ENCODE measurements at places on chromosomes 12 and 14. TPM values are rescaled to one million over a fixed set of nuclear protein-coding genes. Genes with fewer than 3 reads are reported as not detected.
A peak's percentile ranks its signal among the peaks of the same experiment; 100 is the strongest.

GRCh38 chr12:112868459-112869041 lies 38.2 kb upstream of the OAS1 start:
- no peak overlapping the region for H3K27ac ChIP-seq
- no peaks in the 10 kb centered on the region for H3K4me1 ChIP-seq
- H3K4me3 ChIP-seq = no peak overlapping the region
- peaks cover 59% of the 10 kb centered on the region for H3K27me3 ChIP-seq
- H3K36me3 ChIP-seq = no peaks in the 10 kb centered on the region

GRCh38 chr12:72747111-72747849 lies 475.1 kb downstream of the TRHDE start:
- no peaks in the 10 kb centered on the region for H3K4me1 ChIP-seq
- H3K36me3 ChIP-seq = no peaks in the 10 kb centered on the region
- no peaks in the 10 kb centered on the region for H3K27me3 ChIP-seq
- no peak overlapping the region for H3K27ac ChIP-seq

GRCh38 chr12:21773806-21774205 lies 700 bp downstream of the KCNJ8 start:
- H3K27me3 ChIP-seq = peaks cover 61% of the 10 kb centered on the region
- no peak overlapping the region for H3K27ac ChIP-seq
- H3K4me1 ChIP-seq = peaks cover 12% of the 10 kb centered on the region
- DNase-seq = no peak
- H3K36me3 ChIP-seq = peaks cover 2% of the 10 kb centered on the region
- peak overlapping the region; percentile 31 for H3K4me3 ChIP-seq

DNA sequence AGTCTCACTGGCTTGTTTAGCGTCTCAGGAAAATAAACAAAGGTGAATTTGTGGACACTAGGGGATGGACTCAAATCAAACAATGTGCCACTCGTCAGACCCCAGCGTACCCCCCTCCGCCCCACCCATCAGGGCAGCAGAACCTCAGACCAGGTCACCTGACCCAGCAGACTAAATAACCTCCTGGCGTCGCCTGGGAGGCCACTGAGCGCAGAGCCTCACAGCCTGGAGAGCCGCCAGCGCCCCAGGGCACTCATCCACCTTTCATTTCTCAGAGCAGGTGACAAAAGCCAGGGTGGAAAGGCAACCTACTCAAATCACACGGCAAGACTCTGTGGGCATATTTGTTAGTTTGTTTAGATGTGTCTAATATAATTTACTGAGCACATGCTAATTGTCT lies 100.9 kb downstream of the DICER1 start:
- no peak overlapping the region for H3K4me3 ChIP-seq
- no peak for DNase-seq
- H3K27ac ChIP-seq = no peak overlapping the region

- peaks cover 6% of the 10 kb centered on the region for H3K36me3 ChIP-seq
- DNase-seq = no peak
- no peaks in the 10 kb centered on the region for H3K4me1 ChIP-seq
- H3K4me3 ChIP-seq = no peak overlapping the region
- H3K27ac ChIP-seq = no peak overlapping the region
Measured at GRCh38 chr12:109169686-109170085, 53.3 kb downstream of the ACACB start.

DNAJC22 gene
- not detected for total RNA-seq

- no peaks in the 10 kb centered on the region for H3K27me3 ChIP-seq
- H3K4me3 ChIP-seq = peak overlapping the region; percentile 71
- peaks cover 39% of the 10 kb centered on the region for H3K4me1 ChIP-seq
- DNase-seq = peak; percentile 17
Measured at GRCh38 chr12:110780448-110780847, 37.8 kb upstream of the PPP1CC start.

- no peak for DNase-seq
- no peak overlapping the region for H3K27ac ChIP-seq
- H3K4me3 ChIP-seq = no peak overlapping the region
- peaks cover 10% of the 10 kb centered on the region for H3K36me3 ChIP-seq
- no peaks in the 10 kb centered on the region for H3K27me3 ChIP-seq
Measured at GRCh38 chr14:71698027-71698426, 234.2 kb upstream of the RGS6 start.

- no peaks in the 10 kb centered on the region for H3K4me1 ChIP-seq
- no peaks in the 10 kb centered on the region for H3K36me3 ChIP-seq
- no peaks in the 10 kb centered on the region for H3K27me3 ChIP-seq
- no peak overlapping the region for H3K4me3 ChIP-seq
Measured at GRCh38 chr14:105710119-105711043, 184.0 kb downstream of the TMEM121 start.
